Adrenal gland (tissue), 19 donors: ENCODE measurements at places on chromosomes 5 and 9. TPM values are rescaled to one million over a fixed set of nuclear protein-coding genes. Genes with fewer than 3 reads are reported as not detected.

- DNase-seq: no peak
These were observed 330.6 kb downstream of the NR2F1-AS1 start for GRCh38 chr5:93250424-93250823.

FOXD4L4 gene
- not detected for total RNA-seq

ACOT12 gene
- not detected for total RNA-seq

GRCh38 chr5:116378007-116378776 lies 196.4 kb downstream of the SEMA6A start:
- no peak for DNase-seq

GRCh38 chr9:87387351-87388011 lies 110.2 kb upstream of the DAPK1 start:
- no peak for DNase-seq

- no peak for DNase-seq
These were observed 73.5 kb downstream of the RPS6 start for GRCh38 chr9:19306568-19306967.

SH2D3C gene
- total RNA-seq: 9.8 TPM

- DNase-seq: no peak
These were observed 411.7 kb upstream of the KCNN2 start for GRCh38 chr5:113950186-113950585.

- DNase-seq: no peak
These were observed 145.7 kb downstream of the NXNL2 start for GRCh38 chr9:88680505-88681160.

OGN gene
- 3.0 TPM for total RNA-seq

BARX1 gene
- not detected for total RNA-seq

DNA sequence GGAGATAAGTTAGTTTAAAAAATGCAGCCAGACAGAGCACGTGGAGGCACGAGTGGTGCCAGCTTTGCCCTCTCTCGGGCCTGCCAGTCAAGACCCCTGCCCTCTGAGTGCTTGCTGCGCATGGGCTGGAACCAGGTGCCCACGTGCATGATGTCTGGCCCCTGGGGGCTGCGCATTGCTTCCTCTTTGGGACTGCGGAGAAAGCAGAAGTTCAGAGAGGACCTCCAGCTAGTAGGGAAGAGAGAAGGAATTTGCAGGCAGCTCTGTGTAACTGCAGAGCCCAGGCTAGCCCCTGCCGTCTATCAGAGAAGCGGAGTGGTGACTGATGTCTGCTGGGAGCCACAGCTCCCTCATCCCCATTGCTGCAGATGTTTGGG lies 9.7 kb upstream of the RNU6ATAC start:
- no peak for DNase-seq

DNA sequence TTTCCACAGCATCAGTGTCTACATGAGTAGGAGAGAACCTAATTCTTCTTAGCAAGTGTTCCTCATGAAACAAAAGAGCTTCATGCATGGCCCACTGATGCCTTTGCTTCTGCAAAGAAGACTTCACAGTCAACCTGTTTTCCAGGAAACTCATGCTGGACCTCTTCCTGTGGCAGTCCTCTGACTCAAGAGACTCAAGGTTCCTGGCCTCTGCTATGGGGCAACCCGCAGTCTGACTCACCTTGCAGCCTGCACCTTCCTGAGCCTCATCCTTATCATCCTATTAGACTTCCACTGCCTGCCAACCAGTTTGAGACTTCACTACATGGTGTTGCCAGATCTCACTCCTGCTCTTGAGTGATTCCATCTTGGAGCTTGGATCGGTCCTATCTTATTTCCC lies 17.6 kb upstream of the AGGF1 start:
- DNase-seq: peak; percentile 29

GRCh38 chr5:14435481-14435880 lies 146.1 kb upstream of the OTULINL start:
- no peak for DNase-seq

PGM5 gene
- total RNA-seq: 124 TPM

DNA sequence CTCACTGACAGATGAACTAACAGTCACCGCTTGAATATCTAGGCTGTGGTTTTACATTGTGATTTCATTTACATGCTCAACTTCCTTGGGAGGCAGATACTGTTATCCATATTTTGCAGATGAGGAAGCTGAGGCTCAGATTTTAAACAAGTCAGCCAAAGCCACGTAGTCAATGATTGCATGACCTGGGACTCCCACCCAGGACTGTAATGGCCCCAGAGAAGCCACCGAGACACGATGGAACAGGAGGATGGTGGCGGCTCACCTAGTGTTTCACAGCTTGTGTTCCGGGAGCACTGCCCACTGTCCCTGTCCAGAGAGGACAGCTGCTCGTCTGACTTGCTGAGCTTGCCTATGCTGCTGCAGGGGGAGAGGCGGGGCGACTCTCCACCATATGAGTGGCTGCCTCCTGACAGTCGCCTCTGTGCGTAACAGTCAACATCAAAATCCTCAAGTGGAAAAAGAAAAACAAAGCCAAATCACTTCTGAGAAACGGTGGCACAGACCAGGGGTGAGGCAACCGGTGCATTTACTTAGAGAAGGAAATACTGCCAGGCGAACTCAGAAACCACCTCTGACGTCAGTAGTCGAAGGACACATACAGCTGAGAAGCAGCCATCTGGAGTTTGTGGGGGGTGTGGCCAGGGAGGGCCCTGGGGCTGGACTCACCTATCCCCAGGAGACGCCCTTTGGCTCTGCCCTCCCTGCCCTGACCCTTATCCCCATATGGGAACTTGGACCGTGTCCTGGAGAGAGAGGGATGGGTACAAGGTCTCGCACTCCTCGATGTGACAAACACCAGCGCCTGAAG lies 82.5 kb downstream of the PRRT1B start:
- peak; percentile 94 for DNase-seq

DNA sequence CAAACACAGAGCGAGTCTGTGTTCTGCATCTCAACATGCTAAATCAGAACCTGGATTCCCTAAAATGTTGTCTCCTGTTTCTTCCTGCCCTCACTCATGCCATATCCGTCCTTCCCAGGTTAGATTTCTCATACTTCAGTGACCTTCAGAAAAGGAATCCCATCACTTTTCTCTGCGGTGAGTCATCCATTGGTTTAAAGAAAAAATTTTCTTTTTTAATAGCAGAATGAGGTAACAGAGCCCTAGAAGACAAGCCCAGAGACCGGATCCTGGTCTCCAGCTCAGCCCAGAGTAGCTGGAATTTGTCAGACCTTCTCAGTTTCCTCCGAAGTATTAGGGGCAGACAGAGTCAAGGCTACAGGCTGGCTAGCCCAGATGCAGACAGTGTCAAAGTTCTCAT lies 143.2 kb upstream of the DMRT1 start:
- DNase-seq: no peak

- no peak for DNase-seq
These were observed 295.0 kb downstream of the ADAMTS6 start for GRCh38 chr5:65186646-65187227.

DNA sequence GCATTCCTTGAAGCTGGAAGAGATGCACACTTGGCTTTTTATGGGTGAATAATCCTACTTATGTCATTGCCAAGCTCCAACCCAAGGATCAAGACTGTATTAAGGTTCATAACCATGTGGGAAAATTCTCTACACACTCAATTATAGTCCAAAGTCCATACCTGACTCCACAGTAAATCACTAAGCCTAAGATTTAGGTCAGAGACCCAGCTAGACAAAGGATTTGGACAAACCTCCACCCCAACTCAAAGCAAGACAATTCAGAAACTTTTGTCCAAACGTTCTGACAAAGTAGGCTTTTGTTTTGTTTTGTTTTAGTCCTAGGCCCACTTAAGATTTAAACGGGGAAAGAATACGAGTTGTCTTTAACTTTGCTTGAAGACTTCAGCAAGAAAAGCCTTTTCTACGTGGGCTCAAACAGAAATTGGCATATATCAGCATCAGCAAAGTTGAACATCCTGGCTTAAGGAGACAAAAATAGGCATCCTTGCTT lies 1.7 kb downstream of the MEGF9 start:
- no peak for DNase-seq

GRCh38 chr5:181259974-181260719 lies 796 bp downstream of the TRIM52 start:
- no peak for DNase-seq

GRCh38 chr9:5288591-5288990 lies 15.9 kb downstream of the RLN2 start:
- no peak for DNase-seq

EQTN gene
- total RNA-seq: not detected

GRCh38 chr5:154384480-154385235 lies 61.1 kb upstream of the SAP30L start:
- no peak for DNase-seq

- no peak for DNase-seq
These were observed 307.5 kb downstream of the ZNF608 start for GRCh38 chr5:124438903-124439281.

- no peak for DNase-seq
These were observed 199.6 kb upstream of the MPDZ start for GRCh38 chr9:13479096-13479495.
